ENCODE measurements at places on chromosomes 5 and 9.

- no peak for DNase-seq
Measured at GRCh38 chr5:196350-196749, 5.1 kb downstream of the LRRC14B start.

DNA sequence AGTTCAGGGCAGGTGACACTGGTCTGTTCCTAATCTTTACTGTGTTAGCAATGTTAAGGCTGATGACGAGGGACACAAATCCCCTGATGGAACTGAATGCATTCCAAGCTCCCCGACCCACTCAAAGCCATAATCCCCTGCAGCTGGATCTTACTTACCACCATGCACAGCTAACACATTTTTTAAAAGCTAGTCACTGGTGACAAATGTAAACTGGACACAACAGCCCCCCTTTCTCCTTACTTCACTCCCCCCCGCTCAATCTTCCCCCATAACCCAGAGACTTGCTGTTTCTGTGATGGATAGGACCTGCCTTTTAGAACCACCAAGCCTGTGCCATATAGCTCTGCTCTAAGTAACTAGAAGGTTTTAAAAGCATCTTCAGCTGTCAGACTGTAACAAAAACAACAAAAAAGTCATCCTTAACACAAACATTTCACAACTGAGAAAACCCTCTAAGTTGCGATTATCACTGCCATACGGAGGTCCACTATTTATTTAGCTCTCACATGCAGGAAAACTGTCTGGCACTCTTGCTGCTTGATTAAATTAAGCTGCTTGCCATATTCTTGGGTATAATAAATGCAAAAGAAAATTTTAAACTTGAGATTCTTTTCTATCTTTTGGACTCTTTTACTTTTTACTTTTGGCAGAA is 44.4 kb downstream of the BNC2 start:
- no peak for DNase-seq

DNA sequence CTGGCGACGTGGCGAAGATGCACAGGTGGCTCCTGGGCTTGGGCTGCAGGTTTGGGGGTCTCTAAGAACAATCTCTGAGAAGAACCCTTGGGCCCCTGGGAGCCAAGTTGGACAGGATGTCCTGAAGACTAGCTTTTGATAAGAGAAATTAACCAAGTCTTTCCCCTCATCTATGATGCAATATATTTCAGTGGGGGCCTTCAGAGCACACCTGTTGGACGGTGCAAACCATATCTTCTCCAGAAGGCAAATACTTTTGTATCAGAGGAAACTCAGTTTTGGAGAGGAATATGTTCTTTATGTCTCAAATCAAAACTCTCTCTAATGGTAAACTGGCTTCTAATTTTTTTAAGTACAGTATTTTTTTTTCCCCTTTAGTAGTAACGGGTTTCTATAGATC is 28.6 kb downstream of the OTULIN start:
- no peak for DNase-seq

- DNase-seq: no peak
Measured at GRCh38 chr5:169873642-169874041, 106.7 kb downstream of the INSYN2B start.

GRCh38 chr5:14364576-14365472 is 216.8 kb upstream of the OTULINL start:
- DNase-seq: no peak

GRCh38 chr9:118883411-118883810 is 485.8 kb downstream of the BRINP1 start:
- DNase-seq: no peak

- no peak for DNase-seq
Measured at GRCh38 chr5:107813559-107813958, 142.8 kb upstream of the EFNA5 start.

DNA sequence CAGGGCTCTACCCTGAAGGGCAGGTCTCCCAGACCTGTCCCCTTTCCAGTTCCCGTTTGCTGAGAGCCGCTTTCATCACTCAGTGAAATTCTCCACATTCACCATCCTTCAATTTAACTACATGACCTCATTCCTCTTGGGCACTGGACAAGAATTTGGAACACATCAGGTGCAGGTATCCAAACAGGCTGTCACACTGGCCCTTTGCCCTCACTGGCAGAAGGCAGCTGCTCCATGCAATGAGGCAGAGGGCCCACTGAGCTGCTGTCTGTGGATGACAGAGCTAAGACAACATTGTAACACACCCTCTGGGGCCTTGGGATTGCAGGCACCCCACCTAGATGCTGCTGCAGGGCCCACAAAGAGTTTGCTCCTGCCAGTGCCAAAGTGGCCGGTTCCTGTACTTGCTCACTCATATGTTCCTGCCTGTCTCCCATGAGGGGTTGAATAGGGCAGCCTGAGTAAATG is 55.1 kb downstream of the ACTL7B start:
- DNase-seq: no peak

DNA sequence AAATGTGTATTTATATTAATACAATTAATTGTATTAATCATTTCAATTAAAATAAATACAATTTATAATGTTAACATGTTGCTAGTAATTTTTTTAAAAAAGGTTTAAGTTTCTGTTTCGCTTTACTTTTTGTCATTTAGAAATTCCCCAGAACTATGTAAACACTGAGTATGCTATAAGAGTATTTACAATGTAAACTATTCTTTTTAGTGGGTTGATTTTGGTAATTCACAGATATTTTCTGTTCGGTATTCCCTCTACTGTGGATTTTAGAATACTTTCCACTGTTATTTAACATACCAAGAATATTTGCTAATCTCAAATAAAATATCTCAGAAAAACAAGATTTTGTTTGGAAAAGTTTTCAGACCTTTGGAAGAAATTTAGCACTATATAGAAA is 1564.4 kb downstream of the EFNA5 start:
- no peak for DNase-seq

DNA sequence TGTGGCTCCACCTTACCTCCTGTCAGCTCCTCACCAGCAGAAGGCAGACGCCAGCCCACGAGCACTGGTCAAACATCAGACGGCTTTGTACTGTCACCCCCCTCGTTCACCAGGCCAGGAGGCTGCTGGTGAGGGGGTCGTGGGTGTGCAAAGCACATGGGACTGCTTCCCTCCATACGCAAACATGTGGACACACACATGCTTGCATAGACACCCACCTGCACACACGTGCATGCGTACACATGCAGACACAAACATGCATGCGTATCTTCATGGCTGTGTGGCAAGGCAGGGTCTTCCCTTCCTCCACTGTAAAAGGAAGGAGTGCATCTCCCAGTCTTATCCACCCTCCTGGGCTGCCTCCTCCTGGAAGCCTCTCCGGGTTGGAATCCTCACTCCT is 178.5 kb downstream of the OLFM1 start:
- DNase-seq: no peak

GRCh38 chr5:170638051-170638450 is 134.2 kb downstream of the KCNIP1 start:
- no peak for DNase-seq

- no peak for DNase-seq
Measured at GRCh38 chr9:134325096-134325812, 1.0 kb upstream of the RXRA start.

GRCh38 chr5:154771383-154771901 is 16.3 kb downstream of the LARP1 start:
- no peak for DNase-seq

GRCh38 chr9:19464061-19464763 is 55.4 kb downstream of the ACER2 start:
- no peak for DNase-seq

Data from GDM1 (cell line).